ENCODE measurements at places on chromosomes 3 and 15.

- DNase-seq, result no peak
Measured at GRCh38 chr3:134009345-134010000, 20.3 kb downstream of the SLCO2A1 start.

DNA sequence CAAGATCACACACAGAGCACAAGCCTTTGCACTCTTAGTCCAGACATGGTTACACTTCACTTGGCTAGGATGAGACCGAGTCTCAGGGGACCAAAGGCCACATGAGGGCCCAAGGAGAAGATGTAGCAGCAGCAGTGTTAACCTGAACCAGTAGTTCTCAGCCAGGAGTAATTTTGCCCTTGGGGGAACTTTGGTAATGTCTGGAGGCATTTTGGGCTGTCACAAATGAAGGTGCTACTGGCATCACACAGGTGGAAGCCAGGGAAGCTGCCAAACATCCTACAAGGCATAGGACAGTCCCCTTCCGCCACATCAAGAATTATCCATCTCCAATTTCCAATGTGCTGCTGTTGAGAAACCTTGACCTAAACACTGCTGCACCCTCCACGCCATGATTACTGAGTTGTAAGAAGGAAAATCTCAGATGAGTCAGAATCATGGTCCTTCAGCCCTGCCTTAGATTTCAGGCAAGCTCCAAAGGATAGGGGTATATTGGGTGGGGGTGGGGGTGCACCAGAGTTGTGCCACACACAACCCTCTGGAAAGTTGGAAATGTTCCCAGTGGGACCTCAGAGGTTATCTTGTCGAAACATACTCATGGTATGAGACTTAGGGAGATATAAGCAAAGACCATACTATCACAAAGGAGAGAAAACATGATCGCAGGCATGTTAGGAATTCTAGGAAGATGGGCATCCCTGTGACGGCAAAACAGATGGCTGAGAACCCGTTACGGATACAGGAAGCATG lies 36.2 kb downstream of the SEMA5B start:
- DNase-seq, result no peak

- no peak for DNase-seq
Measured at GRCh38 chr15:99076109-99076508, 28.8 kb upstream of the SYNM start.

DNA sequence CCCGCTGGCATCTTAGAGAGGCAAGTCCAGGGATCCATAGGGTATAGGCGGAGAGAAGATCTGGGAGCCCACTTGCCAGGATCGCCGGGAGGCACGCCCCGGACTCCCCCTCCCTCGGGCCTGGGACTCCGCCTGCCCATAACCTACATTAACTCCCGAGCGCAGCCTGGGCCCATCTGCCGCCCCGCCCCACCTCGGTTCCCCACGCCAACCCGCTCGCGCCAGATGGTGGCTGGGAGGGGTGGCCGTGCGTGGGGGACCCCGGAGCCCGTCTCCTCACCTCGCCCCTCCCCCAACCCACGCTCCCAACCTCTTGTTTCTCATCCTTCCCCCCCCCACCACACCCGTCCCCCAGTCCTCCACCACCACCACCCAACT lies 1.7 kb upstream of the DLL4 start:
- no peak for DNase-seq

DNA sequence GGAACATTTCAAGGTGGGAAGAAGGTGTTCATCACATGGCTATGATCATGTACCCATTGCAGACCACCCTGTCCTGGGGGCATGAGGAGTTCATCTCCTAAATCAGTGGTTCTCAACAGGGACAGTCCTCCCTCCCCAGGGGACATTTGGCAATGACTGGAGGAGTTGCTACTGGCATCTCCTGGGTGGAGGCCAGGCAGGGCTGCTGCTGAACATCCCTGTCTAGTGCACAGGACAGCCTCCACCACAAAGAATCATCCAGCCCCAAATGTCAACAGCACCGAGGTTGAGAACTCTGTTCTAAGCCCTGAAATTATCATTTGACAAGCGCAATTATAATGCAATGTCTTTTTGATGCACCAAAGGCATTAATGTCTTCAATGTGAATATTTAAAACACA lies 4.4 kb upstream of the DNAJB8 start:
- no peak for DNase-seq

DNA sequence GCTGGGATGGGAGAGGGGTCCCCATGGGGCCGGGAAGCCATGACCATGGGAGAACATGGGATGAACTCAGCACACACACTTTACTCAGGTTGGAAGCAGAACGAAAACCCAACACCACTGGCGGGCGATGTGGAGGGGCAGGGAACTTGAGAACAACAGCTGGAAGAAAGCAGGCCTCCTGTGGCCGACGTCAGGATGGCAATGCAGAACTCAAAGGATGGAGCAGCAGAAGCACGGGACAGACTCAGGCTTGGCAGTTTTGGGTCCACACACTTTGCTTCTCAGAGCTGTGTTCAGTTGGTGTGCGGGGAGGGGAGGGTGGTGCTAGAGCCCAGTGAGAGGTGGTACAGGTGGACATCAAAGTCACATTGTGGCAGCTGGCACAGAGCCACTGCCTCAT lies 80.7 kb downstream of the SEC22A start:
- DNase-seq, result no peak

DNA sequence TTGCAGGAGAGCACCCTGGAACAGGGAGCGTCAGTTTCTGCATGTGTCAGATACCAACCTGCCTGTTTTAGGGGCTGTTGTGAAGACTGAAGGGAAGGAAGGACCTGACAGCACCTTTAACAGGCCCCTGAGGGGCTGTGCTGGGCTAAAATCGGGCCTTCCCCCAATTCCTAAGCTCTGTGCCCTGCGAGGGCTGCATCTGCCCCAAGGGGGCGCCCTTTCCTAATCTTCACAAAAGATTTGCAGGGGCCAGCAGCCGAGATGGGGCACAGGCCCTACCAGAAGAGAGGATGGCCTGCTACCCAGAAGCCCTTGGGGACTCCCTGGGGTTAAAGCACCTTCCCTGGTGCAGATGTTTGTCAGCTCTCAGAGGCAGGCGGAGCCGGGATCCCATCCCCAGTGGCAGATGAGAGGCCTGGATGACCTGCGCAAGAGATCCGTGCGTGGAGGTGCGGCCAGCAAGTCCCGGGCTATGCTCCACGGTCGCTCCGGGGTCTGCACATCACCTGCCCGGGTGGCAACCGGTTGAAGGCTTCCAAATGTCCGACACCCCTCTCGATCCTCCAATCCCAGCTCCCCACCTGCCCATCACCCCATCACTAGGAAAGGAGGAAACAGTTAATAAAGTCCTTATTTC lies 53.6 kb downstream of the RHCG start:
- peak; percentile 79 for DNase-seq

DNA sequence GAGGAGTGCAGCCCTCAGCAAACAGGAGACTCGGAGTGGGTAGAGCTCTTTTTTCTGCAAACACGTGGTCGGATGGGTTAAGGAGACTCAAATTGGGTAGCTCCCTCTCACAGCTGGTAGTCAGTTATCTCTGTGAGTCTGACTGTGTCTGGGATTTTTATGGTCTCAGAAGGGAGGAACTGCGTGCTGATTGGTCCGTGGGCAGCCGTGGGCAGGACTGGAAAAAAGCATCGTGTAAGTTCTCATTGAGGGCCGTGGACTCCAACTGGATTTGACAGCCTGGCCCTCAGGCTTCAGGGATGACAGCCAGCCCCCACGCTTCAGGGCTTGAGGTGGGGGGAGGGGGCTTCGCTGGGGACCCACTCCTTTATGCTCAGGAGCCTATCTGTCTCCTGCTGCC lies 463.9 kb downstream of the EPHA3 start:
- no peak for DNase-seq

DNA sequence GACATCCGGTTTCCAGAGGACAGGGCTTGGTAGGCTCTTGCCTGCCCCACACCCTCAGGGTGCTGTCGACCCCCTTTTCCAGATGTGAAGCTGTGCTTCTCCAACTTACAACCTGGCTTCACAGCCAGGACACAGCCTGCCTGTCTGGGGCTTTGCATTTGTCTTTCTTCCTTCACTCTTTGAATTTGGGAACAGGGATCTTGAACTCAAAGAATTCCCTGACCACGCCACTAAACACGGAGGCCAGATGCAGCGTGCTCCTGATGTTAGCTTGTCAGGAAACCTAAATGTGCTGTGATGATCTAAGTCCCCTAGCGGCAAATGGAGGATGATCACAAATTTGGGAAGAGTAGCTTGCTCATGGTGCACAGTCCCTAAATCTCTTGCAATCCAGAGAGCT lies 244.8 kb upstream of the RGMA start:
- no peak for DNase-seq

- DNase-seq, result no peak
Measured at GRCh38 chr3:142802891-142803290, 79.1 kb downstream of the TRPC1 start.

GRCh38 chr3:65593780-65594752 lies 444.7 kb downstream of the MAGI1 start:
- DNase-seq, result no peak

GRCh38 chr3:3194861-3195260 lies 15.4 kb upstream of the CRBN start:
- DNase-seq, result no peak

DNA sequence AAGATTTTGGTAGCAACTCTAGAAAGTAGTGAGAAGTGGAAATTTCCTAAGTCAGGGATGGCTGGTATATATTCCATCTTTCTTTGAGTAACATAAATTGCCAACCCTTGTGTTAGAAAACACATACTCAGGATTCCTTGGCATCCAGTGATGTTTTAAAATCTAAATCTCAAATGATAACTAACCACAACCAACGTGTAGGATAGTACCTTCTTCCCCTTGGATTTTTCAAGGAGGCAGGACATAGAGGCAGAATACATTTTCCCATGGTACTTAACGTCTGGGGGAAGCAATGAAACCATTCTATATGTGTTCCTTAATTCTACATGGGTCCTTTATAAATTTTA lies 93.4 kb downstream of the WDR76 start:
- no peak for DNase-seq

GRCh38 chr3:66350601-66351000 lies 129.8 kb downstream of the SLC25A26 start:
- no peak for DNase-seq

DNA sequence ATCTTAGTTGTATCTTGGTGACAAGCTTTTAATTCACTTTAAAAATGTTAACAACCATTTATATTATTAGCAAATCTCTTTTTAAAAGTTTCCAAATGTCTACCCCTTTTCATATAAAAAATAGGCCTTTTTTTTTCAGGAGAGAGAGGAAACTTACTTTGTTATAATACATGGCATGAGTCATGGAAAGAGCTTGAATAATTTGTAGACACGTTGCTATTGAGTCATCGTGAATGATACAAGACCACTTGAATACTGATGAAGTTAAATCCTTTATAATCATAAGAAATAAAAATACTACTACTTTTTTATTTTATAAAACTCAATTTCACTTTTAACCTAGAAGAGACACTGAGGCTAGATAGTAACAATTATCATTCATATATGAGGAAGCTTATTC lies 70.3 kb upstream of the BBX start:
- DNase-seq, result no peak

GRCh38 chr3:128289534-128289933 lies 136.3 kb downstream of the EEFSEC start:
- no peak for DNase-seq

DNA sequence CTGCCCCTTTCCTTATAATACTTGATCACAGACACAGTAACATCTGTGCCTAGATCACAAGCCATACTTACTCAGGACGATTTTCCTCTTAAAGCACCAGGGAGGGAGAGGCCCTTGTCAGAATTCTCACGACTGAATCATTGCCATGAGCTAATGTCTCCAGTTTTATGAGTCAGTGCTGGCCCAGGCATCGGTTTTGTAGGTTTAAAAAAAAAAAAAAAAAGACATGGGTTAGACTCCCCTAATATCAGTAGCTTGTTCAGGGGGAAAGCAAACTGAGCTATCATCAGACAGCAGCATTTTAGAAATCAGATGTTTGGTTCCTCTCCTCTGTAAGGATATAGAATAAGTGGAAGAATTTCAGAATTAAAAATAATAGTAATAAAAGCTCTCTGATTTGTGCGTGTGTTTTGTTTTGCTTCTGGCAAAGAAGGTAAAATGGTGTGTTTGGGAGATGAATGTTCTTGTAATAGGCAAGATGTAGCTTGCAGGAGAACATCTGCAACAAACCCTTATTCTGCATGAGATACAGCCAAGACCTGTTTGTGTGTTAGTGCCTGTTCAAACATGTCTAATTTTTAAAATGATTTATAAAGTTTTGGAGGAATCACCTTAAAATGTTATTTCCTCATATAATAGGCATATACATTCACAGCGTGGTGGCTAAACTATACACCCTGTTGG lies 193.6 kb downstream of the TP63 start:
- DNase-seq, result no peak

DNA sequence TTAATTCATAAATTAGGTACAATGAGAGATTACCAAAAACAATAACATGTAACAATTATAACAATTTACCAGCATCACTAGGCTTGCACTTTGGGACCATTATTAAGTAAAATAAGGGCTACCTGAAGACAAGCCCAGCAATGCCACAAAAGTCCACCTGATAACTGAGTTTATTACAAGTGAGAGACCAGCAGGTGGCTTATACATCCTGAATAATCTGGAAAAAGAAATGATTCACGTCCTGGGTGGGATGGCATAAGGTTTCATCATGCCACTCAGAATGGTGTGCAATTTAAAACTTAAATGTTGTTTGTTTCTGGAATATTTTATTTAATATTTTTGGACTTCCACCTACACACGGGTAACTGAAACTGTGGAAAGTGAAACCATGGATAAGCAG lies 1287.1 kb upstream of the GBE1 start:
- no peak for DNase-seq

GRCh38 chr3:42033741-42034140 lies 57.4 kb upstream of the TRAK1 start:
- DNase-seq, result no peak

DNA sequence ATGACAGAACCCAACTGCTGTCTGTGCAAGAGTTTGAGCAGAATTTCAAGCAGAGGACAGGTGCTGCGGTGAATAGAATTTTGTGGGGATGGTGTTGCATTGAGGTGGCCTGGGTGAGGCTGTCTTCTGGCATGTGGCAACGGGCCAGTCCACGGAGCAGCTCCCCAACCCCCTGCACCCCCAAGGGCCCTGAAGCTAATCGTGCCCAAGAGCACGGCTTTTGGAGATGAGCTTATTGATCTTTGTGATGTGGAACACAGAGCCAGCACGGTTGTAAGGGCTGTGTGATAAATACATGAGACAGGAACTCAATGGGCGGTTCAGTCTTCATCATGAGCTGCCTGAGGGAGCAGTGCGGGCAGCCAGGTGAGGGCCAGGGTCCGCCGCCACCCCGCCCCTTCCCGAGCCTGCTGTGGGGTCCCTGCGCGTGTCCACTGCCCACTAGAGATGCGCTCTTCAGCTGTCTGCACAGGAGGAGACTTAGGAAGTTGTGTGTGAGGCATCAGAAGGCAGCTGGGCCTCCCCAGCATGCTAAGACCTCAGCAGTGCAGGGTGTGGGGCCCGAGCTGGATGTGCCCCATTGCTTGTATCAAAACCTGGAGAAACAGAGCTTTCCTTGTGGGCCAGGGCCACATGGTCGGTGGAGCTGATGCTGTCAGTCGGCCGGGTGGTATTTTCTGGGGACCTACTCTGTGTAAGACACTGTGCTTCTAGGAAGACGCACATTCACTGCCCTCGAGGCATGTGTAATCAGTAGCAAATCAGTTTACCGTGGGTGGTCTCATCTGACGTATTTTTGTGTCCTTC lies 90.5 kb downstream of the CHRNA7 start:
- DNase-seq, result no peak

GRCh38 chr3:124078953-124079911 lies 87.3 kb upstream of the ROPN1 start:
- DNase-seq, result no peak

- DNase-seq, result no peak
Measured at GRCh38 chr3:58492494-58492905, 604 bp downstream of the KCTD6 start.

Data from D721Med (cell line).